ENCODE measurements at places on chromosomes 5 and 9.

DNA sequence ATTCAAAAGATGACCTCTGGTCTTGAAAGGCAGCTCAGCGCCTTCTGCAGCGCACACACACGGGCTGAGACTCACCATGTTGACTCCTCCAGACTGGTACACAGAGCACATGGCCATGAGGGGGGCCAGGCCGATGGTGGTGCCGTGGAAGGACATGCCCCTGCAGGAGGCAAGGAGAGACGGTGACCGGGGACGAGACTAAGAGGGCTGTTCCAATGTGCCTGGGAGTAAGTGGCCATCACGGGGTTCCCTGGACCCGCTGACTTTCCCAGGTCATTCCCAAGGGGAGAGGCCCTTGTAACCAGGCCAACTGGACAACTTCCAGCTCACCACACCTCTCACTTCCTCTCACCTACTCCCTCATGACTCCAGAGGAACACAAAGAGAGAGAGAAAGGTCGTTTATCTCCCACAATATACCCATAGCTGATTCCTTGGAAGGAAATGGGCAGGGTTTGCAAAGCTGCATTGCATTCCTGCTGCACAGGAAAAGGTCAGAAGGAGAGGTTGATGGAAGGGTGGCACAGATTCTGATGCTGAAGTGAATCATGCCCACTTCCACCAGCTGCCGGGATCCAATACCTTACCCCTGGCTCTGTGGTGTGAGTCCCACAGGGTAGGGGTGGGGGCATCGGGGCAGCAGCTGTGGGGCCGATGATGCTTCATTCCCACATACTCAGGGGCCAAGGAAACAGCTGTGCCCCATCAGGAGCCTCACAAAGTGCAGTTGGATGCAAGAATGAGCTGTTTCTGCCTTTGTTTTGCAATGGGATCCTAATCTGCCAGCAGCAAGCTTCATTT lies 47.2 kb downstream of the NIPAL4 start:
- peaks cover 94% of the 10 kb centered on the region for H3K36me3 ChIP-seq
- H3K27ac ChIP-seq: peak overlapping the region; percentile 63
- H3K4me3 ChIP-seq: no peak overlapping the region
- peaks cover 73% of the 10 kb centered on the region for H3K4me1 ChIP-seq
- no peak for DNase-seq
- H3K27me3 ChIP-seq: no peaks in the 10 kb centered on the region

DNA sequence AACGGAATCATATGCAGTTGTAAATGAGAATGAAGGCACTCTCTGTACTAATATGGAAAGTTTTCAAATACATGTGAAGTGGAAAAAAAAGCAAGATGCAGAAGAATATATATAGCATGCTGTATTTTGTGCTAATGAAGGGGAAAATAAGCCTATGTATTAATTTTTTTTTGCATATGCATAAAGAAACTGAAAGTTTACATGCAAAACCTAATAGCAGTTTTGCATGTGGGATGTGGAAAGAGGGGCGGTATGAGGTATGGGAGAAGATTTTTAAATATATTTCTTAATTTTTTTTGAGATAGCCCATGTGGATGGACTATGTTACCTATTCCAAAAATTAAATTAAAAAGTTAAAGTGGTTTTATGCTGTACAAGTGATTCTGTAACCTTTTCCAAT lies 83.7 kb upstream of the IL12B start:
- H3K4me1 ChIP-seq: peaks cover 59% of the 10 kb centered on the region
- H3K27ac ChIP-seq: no peak overlapping the region
- no peak for DNase-seq

GRCh38 chr5:25488119-25488518 lies 843.3 kb upstream of the CDH10 start:
- H3K27ac ChIP-seq: no peak overlapping the region
- no peak for DNase-seq
- H3K27me3 ChIP-seq: no peaks in the 10 kb centered on the region

DNA sequence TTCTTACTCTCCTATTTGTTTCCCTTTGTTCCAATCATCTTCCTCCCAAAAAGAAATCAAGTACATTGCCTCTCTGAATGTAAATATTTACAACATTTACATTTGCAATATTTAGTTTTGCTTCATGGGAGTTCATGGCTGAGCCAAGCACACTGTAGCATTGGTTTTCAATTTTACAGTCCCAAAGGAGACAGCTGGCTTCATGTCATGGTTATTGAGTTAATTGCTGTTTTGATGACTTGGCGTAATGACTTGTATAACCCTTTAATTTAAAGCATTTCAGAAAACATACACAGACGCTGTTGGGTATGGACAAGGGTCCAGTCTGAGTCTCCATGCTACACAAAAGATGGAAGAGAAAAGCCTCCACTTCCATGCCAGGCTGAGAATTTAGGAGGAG lies 25.6 kb upstream of the VLDLR start:
- H3K27me3 ChIP-seq: peaks cover 23% of the 10 kb centered on the region
- H3K27ac ChIP-seq: no peak overlapping the region
- H3K4me1 ChIP-seq: no peaks in the 10 kb centered on the region
- no peak overlapping the region for H3K4me3 ChIP-seq
- no peak for DNase-seq

- peaks cover 18% of the 10 kb centered on the region for H3K27me3 ChIP-seq
- no peaks in the 10 kb centered on the region for H3K4me1 ChIP-seq
- H3K36me3 ChIP-seq: no peaks in the 10 kb centered on the region
- no peak overlapping the region for H3K27ac ChIP-seq
- H3K4me3 ChIP-seq: no peak overlapping the region
These were observed 149.7 kb upstream of the SV2C start for GRCh38 chr5:75933489-75933888.

Measured in activated CD4-positive, alpha-beta memory T cell treated with anti-CD3 and anti-CD28 coated beads, Interleukin-2, amount 10 ng/mL, durations not matched to agents 7 days and 5 days (primary cell).